ENCODE measurements at places on chromosomes 1 and 21.
A peak's percentile ranks its signal among the peaks of the same experiment; 100 is the strongest.

- no peak overlapping the region for H3K27ac ChIP-seq
- no peaks in the 10 kb centered on the region for H3K36me3 ChIP-seq
- H3K27me3 ChIP-seq: peaks cover 3% of the 10 kb centered on the region
- H3K4me1 ChIP-seq: peaks cover 2% of the 10 kb centered on the region
- H3K4me3 ChIP-seq: no peak overlapping the region
These were observed 10.9 kb downstream of the RASSF5 start for GRCh38 chr1:206518206-206518605.

GRCh38 chr1:5727871-5728643 lies 264.2 kb downstream of the NPHP4 start:
- H3K27me3 ChIP-seq: no peaks in the 10 kb centered on the region
- H3K27ac ChIP-seq: no peak overlapping the region
- H3K36me3 ChIP-seq: no peaks in the 10 kb centered on the region
- H3K4me3 ChIP-seq: no peak overlapping the region
- no peak for DNase-seq
- no peaks in the 10 kb centered on the region for H3K4me1 ChIP-seq

DNA sequence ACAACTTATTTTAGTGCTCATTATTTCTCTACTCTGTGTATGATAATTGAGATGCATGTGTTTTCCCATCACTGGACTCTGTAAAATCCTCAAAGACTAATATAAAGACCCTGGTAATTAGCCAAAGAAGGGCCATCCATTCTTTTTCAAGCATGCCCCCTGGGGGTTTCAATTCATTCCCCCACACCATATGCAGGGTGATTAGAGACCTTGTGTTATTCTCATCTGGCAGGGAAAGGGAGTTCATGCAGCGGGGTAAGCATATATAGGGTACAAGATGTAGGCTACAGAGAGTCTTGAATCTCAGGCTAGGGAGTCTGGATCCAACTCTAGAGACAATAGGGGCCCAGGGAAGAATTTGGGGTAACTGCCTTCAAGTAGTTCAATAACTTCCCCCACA lies 166.5 kb downstream of the TNR start:
- H3K36me3 ChIP-seq: no peaks in the 10 kb centered on the region
- H3K4me1 ChIP-seq: no peaks in the 10 kb centered on the region
- no peak overlapping the region for H3K27ac ChIP-seq

- peaks cover 9% of the 10 kb centered on the region for H3K27me3 ChIP-seq
- DNase-seq: no peak
- peaks cover 24% of the 10 kb centered on the region for H3K4me1 ChIP-seq
- peaks cover 1% of the 10 kb centered on the region for H3K36me3 ChIP-seq
- no peak overlapping the region for H3K27ac ChIP-seq
- peak overlapping the region; percentile 10 for H3K4me3 ChIP-seq
These were observed 146.4 kb downstream of the CDC7 start for GRCh38 chr1:91647061-91647460.

- no peak overlapping the region for H3K27ac ChIP-seq
- peaks cover 6% of the 10 kb centered on the region for H3K4me1 ChIP-seq
- no peak overlapping the region for H3K4me3 ChIP-seq
- peaks cover 8% of the 10 kb centered on the region for H3K27me3 ChIP-seq
These were observed 3.0 kb upstream of the C1orf159 start for GRCh38 chr1:1118876-1119220.

- no peak overlapping the region for H3K27ac ChIP-seq
- no peak for DNase-seq
- peaks cover 24% of the 10 kb centered on the region for H3K27me3 ChIP-seq
- peaks cover 4% of the 10 kb centered on the region for H3K4me1 ChIP-seq
These were observed 6.2 kb downstream of the RASSF5 start for GRCh38 chr1:206513312-206514111.

DNA sequence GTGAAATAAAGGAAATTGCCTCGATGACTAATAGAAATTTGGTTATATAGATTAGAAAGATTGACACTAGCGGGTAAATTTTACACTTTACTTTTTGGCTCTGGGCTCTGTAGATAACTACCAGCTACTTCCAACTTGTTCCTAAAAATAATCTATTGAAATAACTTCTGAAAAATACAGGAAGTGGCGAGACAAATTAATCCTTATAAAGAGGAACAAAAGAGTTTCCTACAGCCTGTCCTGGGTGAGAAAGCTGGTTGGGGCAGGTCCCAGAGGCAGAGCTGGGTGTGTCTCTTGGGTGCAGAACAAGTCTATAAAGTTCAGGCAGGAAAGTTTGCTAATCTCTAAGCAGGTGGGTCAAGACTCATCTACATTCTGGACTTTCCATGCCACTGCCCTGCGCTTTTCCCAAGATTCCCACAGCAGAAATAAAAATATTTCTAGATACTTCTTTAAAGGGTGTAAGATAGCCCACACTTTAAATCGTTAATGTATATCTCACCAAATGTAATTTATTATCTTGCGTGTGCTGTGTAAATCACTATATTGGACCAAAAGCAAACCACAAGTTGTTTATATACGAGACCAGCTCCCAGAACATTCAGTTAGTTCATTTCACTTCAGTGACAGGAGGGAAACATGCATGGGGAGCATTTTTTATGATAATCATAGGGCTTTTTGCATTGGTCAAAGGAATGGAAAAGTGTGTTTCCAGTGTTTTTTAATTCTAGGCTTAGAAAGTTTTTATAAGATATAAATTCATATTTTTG lies 70.1 kb upstream of the NRIP1 start:
- no peak overlapping the region for H3K27ac ChIP-seq
- no peak overlapping the region for H3K4me3 ChIP-seq
- H3K27me3 ChIP-seq: peaks cover 1% of the 10 kb centered on the region

DNA sequence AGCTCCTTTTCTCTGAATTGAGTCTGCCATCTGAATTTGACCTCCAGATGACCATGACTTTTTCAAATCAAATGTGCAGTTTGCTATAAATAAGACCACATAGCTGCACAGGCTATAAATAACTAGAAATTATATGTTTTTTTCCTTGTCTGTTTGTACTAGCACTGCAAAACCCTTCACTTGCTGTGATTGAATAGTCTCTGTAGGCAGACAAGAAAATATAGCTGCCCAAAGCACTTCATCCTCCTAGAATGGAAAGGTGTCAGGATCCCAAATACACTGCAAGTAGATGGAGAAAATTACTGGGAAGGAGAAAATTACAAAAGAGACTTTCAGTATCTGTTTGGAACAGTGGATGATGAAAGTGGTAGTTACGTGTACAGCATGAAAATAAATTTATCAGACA lies 175.8 kb downstream of the APP start:
- H3K27me3 ChIP-seq: no peaks in the 10 kb centered on the region
- H3K27ac ChIP-seq: no peak overlapping the region
- peaks cover 4% of the 10 kb centered on the region for H3K4me1 ChIP-seq
- H3K36me3 ChIP-seq: peaks cover 2% of the 10 kb centered on the region
- H3K4me3 ChIP-seq: no peak overlapping the region
- DNase-seq: no peak

GRCh38 chr1:163054181-163054591 lies 15.0 kb upstream of the RGS4 start:
- no peak overlapping the region for H3K4me3 ChIP-seq
- no peak for DNase-seq
- no peak overlapping the region for H3K27ac ChIP-seq

GRCh38 chr1:183330335-183330734 lies 87.8 kb downstream of the NMNAT2 start:
- DNase-seq: no peak
- H3K27me3 ChIP-seq: peaks cover 22% of the 10 kb centered on the region
- no peaks in the 10 kb centered on the region for H3K36me3 ChIP-seq
- H3K27ac ChIP-seq: no peak overlapping the region

DNA sequence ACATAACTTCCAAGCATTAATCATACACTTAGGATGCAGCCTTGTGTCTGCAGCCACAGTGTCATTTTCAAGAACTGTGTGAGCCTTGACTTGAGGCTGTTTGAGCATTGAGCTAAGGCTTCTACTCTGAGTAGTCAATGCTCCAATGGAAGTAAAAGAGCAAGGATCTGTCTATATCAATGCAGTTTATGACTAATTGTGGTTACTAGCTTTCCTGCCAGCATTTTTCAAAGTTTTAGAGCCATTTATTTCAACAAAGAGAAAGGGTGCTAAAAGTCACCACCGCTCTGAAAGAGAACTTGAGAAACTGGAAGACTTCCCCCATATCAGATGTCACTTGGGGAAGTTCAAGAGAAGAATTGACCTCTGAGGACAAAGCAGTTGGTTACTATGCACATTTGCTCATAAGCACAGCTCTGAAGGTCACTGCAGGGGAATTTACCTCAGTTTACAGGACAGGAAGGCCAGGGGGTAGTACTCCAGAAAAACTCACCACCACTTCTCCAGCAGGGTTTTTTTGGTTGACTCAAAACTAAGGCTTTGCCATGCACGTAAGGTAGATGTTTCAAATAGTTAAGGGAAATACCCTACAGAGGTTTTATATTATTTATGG lies 24.5 kb upstream of the RGS1 start:
- no peaks in the 10 kb centered on the region for H3K27me3 ChIP-seq
- peak overlapping the region; percentile 70 for H3K27ac ChIP-seq
- peaks cover 8% of the 10 kb centered on the region for H3K36me3 ChIP-seq
- DNase-seq: peak; percentile 25
- H3K4me3 ChIP-seq: peak overlapping the region; percentile 35
- H3K4me1 ChIP-seq: peaks cover 50% of the 10 kb centered on the region

- peaks cover 2% of the 10 kb centered on the region for H3K36me3 ChIP-seq
- DNase-seq: no peak
- H3K27ac ChIP-seq: no peak overlapping the region
- no peak overlapping the region for H3K4me3 ChIP-seq
- peaks cover 12% of the 10 kb centered on the region for H3K27me3 ChIP-seq
These were observed 16.2 kb downstream of the HAX1 start for GRCh38 chr1:154288661-154289060.

- no peaks in the 10 kb centered on the region for H3K4me1 ChIP-seq
- peaks cover 11% of the 10 kb centered on the region for H3K36me3 ChIP-seq
- no peak overlapping the region for H3K27ac ChIP-seq
- H3K27me3 ChIP-seq: no peaks in the 10 kb centered on the region
- no peak overlapping the region for H3K4me3 ChIP-seq
- no peak for DNase-seq
These were observed 64.3 kb downstream of the SPSB1 start for GRCh38 chr1:9356829-9357466.

- no peaks in the 10 kb centered on the region for H3K36me3 ChIP-seq
- peaks cover 2% of the 10 kb centered on the region for H3K27me3 ChIP-seq
- DNase-seq: no peak
- H3K27ac ChIP-seq: no peak overlapping the region
- H3K4me1 ChIP-seq: peaks cover 2% of the 10 kb centered on the region
- H3K4me3 ChIP-seq: no peak overlapping the region
These were observed 78.1 kb downstream of the DDR2 start for GRCh38 chr1:162710345-162710744.

DNA sequence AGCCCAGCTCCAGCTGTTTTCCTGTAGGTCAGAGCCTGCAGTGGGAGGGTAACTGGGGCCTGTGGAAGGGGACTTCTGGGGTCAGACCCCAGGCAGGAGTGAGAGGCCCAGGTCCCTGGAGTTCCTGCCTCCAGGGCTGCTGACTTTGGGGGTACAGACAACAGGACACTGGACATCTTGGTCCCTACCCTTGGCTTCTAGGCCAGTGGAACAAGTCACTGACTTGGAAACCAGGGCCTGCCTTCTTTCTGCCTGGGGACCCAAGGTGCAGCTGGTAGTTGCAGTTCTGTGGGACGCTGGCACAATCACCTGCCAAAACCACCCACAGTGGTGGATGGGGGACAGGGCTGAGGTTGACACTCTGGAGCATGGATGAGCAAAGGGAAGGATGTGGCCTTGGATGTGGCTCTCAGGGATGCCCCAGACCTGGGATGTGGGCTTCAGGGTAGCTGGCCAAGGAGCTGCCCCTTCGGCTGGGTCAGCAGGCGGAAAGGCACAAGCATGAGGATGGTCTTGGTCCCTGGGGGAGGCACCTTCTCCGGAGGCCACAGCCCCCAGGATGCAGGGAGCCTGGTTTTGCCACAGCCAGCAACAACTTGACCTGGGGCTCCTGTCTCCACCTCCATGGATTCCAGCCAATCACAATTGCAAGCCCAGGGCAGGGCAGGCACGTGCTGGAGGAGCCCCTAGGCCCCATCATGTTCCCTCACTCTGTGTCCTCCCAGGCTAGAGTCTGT lies 5.8 kb downstream of the JMJD4 start:
- peak overlapping the region; percentile 82 for H3K4me3 ChIP-seq
- peak overlapping the region; percentile 7 for H3K27ac ChIP-seq
- DNase-seq: no peak
- H3K27me3 ChIP-seq: peaks cover 2% of the 10 kb centered on the region

DNA sequence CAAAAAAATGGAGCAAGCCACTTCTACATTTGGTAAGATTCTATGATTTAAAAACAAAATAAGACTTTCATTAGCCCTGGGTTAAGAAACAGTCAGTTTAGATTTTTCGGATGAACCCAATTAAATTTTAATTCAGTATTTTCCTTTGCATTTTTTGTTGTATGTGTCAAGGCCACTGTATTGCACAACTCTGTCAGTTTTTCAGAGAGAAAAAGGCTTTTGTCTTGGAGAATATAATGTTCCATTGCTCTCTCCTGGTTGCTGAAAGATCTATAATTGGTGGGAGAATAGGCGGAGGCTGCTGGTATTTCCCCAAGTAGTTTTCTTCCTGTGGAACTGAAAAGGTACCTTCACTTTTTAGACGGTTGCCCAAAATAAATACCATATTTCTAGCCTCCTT lies 84.6 kb downstream of the NEGR1 start:
- no peaks in the 10 kb centered on the region for H3K36me3 ChIP-seq
- H3K4me3 ChIP-seq: no peak overlapping the region
- no peaks in the 10 kb centered on the region for H3K27me3 ChIP-seq
- H3K4me1 ChIP-seq: no peaks in the 10 kb centered on the region
